KBM-7 (cell line): ENCODE measurements at places on chromosomes 16 and 17.

DNA sequence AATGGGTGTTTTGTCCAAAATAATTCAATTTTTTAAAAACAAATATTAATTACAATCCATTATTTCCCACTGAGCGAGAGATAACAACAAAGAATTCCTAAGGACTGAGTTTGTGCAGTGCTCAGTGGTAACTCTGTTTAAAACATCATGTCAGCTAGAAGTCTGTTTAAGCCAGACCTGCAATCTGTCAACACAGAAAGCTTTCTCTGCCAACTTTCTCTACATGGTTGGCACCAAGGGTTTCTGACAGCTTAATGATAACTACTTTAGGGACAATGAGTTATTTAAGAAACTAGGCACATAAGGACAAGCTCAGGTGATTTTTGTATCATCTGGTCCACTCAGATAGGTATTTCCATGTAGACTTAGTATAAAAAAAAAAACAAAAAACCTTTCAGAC, 81.8 kb downstream of the WDR59 start:
- DNase-seq = no peak

GRCh38 chr17:42311240-42312034, 23.1 kb downstream of the STAT5A start:
- peak; percentile 88 for DNase-seq

DNA sequence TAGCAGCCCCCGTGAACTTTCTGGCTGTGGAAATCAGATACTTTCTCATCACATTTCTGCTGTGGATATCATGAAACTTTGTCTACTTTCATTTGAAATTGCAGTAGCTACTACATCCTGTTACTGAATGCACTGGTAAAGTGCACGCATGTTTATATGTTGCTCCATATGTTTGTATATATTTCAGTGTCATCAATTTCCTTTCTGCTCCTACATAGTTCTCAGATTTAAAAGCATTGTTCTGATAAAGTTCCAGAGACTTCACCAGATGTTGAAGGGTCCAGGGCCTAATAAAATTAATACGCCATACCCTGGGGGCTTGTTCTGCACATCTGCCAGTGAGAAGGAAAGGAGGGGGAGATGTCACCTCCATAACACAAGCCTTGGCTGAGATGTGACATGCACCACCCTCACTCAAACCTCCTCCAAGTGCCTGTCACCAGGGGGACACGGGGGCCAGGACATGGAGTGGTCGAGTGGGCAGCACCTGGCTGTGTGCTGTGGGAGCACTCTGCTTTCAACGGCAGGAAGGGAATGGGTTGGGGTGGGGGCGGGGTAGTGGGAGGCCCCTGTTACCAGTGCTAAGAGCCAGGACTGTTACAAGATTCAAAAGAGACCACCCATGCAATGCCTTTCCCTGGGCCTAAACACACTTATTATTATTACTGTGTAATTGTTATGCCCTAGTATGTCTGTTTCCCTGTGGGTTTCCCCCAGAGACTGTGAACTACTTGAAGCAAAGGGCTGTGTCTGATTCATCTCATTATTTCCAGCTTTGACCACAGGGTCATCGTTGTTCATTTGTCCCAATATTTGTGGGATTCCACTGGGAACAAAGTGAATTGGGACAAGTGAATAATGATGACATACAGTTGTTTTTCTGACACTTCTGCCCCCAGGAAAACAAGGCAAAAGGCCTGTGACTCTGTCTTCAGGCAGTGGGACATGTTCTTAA, 193.4 kb downstream of the FOXL1 start:
- no peak for DNase-seq

GRCh38 chr16:70467113-70467512, 12.7 kb downstream of the FCSK start:
- no peak for DNase-seq

DNA sequence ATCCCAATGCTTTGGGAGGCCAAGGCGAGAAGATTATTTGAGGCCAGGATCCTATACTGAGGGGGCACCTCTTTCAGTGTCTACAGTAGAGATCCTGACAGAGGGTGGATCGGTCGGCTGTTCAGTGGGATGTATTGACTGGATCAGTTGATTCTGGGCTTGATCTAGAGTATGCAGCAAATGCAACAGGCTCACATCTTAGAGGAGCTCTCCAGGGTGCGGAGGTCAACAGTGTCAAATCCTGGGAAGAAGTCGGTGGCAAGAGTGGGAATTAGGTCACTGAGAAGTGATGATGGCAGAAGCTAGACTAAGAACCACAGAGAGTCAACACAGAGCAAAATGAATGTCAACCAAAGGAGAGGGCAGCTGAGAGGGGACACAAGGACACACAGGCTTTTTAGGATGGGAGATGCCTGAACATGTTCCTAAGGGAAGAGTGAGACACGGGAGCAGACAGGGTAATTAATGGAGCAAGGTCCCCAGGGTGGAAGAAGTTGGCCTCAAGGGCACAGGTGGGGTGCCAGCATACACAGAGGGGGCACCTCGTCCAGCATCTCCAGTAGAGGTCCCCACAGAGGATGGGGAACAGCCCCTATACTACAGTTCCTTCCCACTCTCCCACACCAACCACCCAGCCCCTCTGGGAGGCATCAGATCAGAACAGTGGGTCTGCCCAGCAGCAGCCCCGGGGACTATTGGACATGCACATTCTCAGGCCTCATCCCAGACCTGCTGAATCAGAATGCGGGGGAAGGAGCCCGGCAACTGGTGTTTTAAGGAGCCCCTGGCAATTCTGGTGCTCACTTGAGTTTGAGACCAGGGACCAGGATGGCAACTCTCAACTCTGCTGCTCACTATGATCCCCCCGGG, 10.0 kb upstream of the CYTH1 start:
- no peak for DNase-seq

DNA sequence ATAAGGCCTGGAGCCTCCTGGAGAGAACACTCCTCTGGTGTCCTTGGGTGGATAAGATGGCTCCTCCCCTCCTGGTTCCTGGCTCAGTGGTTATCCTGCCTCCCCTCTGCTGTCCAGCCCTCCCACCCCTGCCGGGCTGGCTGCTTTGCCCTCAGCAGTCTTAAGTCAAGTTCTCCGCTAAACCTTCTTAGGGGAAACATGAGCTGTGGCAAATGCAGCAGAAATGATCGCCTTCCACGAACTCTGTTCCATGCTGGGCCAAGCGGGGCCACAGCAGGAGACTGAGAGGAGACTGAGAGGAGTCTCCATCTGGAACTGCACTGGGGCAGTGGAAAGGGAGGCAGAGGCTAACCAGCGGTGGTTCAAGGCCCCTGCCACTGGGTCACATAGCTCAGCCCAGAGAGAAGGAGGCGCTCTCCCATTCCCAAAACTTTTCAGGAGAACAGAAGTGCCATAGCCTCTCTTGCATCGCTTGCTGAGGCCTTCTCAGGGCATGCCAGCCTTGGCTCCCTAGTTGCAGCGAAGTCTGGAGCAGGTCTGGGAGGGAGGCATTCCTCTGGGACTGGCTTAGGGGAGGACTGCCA, 26.9 kb downstream of the TNS4 start:
- DNase-seq = no peak

DNA sequence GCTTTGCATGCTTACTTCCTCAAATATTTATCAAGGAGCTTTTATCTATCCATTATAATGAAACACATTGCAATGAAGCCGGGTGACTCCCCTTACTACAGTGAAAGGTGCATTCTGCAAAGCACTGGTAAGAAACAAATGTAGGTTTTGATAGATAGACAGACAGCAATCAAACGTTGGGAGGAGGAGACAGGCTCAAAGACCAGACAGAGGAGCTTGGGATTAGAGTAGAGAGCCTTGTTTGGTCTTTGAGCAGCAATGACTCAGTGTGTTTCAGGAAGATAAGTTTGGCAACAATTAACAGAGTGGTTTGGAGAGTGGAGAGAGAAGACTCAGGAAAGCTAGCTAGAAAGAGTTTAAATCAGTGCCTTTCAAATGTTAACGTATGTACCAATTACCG, 68.8 kb downstream of the ZNF18 start:
- DNase-seq = no peak

- no peak for DNase-seq
Measured at GRCh38 chr17:1695365-1695764, 10.7 kb upstream of the PRPF8 start.
